NCI-H187 (cell line): ENCODE measurements at places on chromosomes 2 and 18.

DNA sequence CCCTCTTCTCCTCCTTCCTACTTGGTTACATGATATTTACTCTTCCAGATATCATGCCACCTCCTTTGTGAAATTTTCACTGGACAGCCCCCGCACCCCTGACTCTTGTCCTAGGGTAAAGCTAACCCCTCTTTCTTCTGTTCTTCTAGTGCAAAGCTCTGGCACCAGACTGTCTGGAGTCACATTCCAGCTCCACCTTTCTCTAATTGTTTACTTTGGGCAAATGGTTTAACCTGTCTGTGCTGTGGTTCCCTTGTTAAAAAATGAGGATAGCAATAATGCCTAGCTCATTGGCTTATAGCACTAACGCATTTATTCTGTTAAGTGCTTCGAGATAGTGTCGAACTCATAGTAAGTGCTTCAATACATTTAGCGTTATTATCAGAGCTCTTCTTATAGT, 306.2 kb downstream of the ALK start:
- DNase-seq, result no peak

GRCh38 chr2:207876842-207877535, 107.3 kb upstream of the FZD5 start:
- no peak for DNase-seq

GRCh38 chr18:35466815-35467623, 30.7 kb downstream of the INO80C start:
- DNase-seq, result no peak

DNA sequence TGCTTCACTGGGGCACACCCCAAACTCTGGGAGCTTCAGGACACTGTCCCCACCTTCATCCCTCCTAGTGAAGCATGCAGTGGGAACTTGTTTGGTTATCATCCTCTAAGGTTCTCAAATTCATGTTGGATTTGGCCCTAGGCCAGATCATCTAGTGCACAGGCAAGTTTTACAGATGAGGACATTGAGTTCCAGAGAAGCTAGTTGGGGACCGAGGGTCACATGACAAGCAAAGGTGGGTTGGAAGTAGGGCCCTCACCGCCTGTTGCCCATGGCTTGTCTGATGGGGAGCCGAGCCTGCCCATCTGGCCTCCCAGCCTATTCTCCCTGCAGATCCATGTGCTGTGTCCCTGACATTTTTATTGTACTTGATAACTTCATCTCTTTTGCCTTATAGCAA, 2.8 kb downstream of the PRKCE start:
- DNase-seq, result no peak

- DNase-seq, result no peak
Measured at GRCh38 chr18:11324956-11325882, 175.8 kb upstream of the PIEZO2 start.

DNA sequence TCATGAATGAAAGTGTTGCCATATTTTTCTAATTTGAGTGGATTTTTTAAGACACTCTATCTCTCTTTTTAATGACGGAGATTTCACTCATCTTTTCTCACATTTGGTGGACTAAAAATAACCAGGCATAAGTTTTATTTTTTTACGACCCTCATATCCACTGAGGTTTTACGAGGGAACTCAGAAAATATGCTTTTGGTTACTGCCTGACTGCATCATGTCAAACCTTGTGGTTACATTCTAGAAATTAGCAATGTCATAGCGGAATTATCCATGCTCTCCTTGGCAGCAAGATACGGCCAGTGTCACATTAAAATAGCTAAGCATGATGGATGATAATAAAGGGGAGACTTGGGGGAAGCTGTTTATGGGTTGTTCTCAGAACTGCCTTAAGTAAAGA, 428.6 kb upstream of the FSHR start:
- DNase-seq, result no peak

GRCh38 chr2:100581277-100581612, 18.5 kb downstream of the PDCL3 start:
- no peak for DNase-seq

DNA sequence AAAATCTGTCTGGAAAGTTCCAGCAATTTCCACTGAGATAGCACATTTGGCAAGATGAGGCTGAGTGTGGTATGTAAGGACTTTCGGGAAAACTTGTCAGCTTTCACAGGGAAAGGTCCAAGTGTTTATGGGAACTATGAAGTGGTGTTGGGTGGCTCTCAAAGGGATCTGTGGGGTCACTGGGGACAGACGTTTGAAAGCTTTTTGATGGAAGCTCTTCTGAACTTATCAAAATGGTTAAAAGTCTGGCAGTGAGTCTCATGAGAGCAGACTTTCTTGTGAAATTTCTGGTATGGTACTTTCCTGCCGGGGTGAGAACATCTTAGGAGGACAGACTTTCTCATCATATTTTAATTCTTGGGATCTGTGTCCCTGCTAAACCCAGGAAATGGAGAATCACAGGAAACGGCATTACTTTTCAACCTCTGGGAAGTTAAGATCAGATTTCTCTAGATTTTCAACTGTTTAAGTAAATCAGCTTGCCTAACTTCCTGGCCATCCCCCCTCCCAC, 546.3 kb upstream of the ZEB2 start:
- no peak for DNase-seq

DNA sequence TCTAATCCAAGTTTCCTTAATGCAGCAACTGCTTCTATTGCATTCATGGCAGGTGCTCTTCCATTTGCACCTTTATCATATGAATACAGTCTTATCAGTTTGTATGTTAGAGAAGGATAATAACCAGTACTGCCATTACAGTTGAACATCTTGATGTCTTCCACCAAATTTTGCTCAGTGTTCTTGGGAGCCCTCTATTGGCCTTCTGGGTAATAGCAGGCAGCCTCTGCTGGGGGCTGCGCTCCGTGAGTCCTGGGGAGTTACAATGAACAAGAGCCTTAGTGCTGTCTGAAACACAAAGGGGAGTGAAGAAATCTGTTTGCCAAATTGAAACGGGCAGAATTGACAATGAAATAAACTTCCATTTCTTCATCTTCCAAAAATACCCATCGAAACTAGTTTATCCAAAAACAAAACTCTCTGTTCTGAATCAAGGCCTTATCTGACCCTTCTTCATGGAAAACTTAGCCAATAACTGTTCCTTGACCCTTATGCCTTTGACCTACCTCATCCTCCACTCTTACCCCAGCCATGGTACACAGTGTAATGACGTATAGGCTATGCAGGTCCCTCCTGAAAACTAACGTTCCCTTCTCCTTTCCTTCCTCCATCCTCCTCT, 79.9 kb downstream of the ALK start:
- DNase-seq, result no peak

GRCh38 chr2:76930056-76930744, 592.0 kb downstream of the LRRTM4 start:
- no peak for DNase-seq

GRCh38 chr2:167404627-167405284, 516.5 kb downstream of the XIRP2 start:
- DNase-seq, result no peak

- DNase-seq, result no peak
Measured at GRCh38 chr2:80545420-80546210, 241.1 kb upstream of the LRRTM1 start.

DNA sequence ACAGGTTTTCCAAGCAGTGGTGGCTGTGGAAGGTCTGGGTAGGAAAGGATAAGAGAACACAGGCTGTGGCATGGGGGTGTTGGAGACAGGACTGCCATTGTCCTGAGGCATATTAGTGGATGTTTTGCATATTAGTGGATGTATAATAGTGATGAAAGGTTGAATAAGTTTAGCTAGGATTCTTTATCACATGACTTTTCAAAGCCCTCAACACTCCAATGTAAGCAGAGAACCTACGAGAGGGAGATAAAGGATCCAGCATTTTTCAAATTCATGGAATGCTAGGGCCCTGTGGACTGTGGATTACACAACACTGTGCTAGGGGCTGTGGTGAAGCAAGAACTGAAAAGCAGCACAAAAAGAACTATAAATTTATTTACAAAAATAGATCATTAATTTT, 63.2 kb downstream of the POLE4 start:
- DNase-seq, result no peak

GRCh38 chr18:80229766-80230745, 17.3 kb downstream of the PARD6G start:
- no peak for DNase-seq

GRCh38 chr2:200378652-200379290, 72.3 kb downstream of the SPATS2L start:
- DNase-seq, result no peak

GRCh38 chr2:143640826-143641225, 511.6 kb downstream of the ARHGAP15 start:
- no peak for DNase-seq

- DNase-seq, result no peak
Measured at GRCh38 chr18:67875060-67875459, 358.5 kb upstream of the DSEL start.

- no peak for DNase-seq
Measured at GRCh38 chr2:71566372-71566771, 113.0 kb downstream of the DYSF start.

- no peak for DNase-seq
Measured at GRCh38 chr2:207499114-207499513, 30.6 kb upstream of the CREB1 start.

- no peak for DNase-seq
Measured at GRCh38 chr2:116444256-116444872, 1370.1 kb upstream of the DDX18 start.

GRCh38 chr2:225400060-225400511, 576 bp downstream of the NYAP2 start:
- DNase-seq, result peak; percentile 12

DNA sequence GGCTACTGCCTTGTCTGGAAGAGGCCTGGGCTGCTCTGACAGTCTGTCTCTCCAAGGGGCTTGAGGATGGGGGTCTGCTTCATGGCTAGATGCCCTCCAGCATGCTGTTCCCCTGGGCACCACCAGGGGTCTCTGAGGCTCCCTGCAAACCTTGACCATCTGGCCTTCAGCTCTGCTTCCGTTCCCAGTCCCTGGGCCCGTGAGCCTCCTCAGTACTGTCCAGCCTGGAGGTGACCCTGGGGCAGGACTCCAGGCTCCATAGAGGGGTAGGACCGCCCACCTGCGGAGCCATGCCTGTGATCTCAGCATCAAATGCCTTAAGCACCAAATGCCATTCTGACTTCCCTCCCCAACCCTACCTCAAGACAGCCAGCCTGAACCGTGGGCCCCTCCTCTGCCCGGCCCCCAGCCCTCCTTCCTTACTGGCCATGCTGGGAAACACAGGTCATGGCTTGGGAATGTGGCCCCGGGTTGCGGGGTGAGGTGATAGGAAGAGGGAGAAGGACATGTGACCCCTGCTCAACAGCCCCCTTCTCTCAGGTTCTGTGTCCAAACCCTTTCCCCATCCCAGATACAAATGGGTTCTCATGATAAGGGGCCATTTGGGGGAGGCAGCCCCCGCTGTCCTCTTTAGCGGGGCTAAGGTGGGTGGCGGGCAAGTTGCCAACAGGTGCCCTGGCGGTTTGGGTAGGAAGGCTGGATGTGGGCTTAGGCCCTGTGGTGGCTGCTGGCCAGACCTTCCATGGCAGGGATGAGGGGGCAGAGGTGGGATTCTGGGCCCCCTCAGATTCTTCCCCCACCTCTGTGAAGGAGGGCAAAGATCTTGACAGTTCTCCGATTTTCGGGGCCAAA, 25.0 kb downstream of the SPEG start:
- no peak for DNase-seq

GRCh38 chr2:144670738-144671137, 150.8 kb upstream of the ZEB2 start:
- no peak for DNase-seq

DNA sequence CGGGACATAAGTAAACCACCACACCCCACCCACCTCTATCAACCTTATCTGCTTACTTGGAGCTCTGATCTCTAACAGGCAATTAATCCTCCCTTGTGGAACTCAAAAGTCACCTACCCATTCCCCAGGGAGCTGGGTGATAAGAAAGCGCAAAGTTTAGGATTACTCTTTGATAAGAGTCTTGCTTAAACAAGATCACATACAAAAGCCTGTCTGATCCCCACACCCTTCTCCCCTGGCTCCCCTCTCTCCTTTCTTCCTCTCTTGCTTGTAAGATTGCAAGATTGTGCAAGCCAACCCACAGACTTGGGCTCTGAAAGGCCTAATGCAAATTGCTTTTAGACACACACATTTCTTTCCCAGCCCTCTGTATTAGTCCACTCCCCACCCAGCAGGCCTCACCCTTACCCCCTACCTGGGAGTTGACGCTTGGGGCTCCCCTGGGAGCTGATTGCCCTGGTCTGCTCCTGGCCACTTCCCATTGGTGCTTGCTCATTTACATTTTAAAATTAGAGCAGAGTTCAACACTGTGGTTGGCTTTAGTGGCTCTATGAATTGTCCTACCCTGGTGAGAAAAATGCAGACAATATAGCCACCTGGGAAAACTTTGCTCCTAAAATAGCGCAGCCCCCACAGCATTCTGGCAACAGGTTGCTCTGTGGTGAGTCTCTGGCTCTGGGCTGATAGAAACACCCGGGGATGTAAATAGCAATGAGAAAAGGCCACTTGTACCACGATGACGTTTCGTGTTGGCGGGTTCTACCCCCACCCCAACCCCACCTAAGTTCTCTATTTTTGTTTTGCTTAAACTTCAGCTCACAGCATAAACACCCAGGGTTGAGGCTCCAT, 92.8 kb upstream of the MSH2 start:
- DNase-seq, result no peak

GRCh38 chr2:27288610-27289009, 6.4 kb downstream of the TRIM54 start:
- DNase-seq, result no peak

DNA sequence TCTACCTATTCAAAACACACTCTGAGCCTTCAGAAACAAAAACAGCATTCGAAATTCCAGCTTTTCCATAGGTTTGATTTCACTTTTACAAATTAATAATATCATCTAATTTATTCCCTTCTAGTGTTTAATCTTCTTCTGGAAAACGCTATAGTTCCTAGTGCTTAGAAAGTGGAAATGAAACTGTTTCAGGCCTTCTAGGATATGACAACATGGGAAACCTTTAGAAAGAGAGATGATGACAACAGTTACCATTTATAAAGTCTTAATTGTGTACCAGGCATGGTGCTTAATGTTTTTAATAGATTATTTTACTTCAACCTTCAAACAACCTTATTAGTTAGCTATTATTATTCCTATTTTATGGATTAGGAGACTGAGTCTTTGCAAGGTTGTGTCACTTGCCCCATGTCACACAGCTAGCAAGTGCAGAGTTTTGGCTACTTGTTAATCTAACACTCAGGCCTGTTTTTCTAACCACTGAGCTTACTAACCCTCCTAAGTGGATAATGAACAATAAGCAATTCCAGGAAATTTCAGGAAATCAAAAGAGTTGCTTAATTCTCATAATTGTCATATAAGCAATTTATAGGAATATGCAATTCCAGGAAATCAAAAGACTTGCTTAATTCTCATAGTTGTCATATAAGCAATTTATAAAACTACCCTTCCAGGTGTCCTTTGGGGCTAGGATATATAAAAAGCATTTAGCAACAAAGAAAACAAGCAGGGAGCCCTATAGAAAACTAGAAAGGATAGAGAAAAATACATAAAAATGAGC, 206.0 kb downstream of the ZNF521 start:
- DNase-seq, result no peak

- no peak for DNase-seq
Measured at GRCh38 chr2:116145031-116145430, 1669.5 kb upstream of the DDX18 start.

- no peak for DNase-seq
Measured at GRCh38 chr18:13658436-13659204, 67.7 kb downstream of the FAM210A start.
